ENCODE measurements at places on chromosomes 6 and 20.

DNA sequence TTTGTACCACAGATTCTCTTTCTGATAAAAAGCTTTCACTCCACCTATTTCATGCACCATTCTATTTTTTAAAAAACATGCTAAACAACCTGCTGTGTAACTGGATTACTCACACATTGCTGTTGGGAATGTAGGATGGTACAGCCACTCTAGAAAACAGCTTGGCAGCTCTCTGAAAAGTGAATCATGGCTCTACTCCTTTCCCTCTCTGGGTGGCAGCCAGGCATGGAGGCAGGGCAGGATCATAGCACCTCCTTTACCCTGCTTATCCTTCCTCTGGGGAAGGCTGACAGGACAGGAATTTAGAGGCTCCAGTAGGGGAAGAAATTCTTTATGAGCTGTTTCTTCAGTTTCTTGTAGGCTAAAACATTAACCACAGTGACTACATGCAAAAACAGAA lies 6.7 kb upstream of the VNN2 start:
- DNase-seq = no peak

DNA sequence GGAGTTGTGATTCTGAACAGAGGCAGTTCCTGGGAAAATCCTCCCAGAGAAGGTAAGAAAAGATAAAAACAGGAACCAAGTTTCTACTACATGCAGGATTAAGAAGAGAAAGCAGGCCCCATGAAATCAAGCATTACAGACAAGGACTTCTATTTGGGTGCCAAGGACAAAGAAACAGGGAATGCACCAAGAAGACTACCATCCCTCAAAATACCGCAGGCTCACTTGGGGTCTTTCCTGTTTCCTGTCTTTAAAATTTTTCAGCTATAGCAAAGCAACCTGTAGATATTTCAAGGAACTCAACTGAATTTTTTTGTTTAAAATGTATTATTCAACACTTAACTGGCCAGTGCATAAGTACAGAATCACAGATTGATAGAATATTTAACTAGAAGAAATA lies 107.5 kb downstream of the THEMIS start:
- no peak for DNase-seq

DNA sequence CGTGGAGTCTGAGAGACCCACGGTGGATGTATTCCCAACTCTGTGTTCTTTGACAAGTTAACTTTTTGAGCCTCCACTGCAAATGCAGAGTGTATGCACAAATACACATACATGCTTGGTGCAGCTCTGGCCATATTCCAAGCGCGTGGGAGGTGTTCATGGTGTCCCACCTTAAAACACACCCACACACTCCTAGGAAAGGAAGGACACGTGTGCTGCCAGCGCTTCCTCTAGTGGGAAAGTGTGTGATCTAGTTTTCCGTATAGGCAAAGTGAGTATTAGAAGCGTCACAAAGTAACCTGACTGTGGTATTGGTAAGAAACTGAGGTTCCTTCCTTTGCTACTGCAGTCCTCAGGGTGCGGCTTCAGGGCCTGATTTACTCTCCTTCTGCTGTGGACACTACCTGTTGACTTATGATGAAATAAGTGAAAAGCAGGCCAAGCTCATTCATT lies 36.0 kb upstream of the MPC1 start:
- no peak for DNase-seq

- no peak for DNase-seq
Measured at GRCh38 chr20:56060486-56060885, 55.2 kb upstream of the CBLN4 start.

DNA sequence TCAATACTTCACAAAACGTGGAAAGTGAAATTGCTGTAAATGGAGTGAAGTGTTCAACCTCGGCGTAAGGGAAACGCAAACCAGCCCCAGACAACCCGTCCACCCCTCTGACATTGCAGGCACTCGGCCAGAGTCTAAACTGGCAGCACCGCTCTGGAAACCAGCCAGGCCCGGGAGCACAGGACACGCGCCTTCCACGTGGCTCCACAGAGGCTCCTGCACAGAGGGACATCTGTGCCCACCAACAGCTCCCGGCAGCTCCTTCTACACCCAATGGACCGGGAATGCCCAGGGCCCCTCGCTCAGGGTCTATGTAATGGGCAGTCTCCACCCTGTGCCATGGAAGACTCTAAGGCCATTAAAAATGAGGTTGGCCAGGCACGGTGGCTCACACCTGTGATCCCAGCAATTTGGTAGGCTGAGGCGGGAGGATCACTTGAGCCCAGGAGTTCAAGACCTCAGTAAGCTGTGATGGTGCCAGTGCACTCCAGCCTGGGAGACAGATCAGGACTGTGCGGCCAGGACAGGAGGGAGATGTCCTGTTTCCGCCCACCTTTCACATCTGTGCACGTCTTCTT lies 3.4 kb upstream of the HELZ2 start:
- DNase-seq = no peak

GRCh38 chr6:57207872-57208271 lies 14.2 kb downstream of the RAB23 start:
- DNase-seq = no peak

GRCh38 chr6:105814745-105815536 lies 271.2 kb upstream of the PRDM1 start:
- DNase-seq = no peak

GRCh38 chr20:21710863-21711431 lies 5.5 kb downstream of the PAX1 start:
- DNase-seq = no peak

DNA sequence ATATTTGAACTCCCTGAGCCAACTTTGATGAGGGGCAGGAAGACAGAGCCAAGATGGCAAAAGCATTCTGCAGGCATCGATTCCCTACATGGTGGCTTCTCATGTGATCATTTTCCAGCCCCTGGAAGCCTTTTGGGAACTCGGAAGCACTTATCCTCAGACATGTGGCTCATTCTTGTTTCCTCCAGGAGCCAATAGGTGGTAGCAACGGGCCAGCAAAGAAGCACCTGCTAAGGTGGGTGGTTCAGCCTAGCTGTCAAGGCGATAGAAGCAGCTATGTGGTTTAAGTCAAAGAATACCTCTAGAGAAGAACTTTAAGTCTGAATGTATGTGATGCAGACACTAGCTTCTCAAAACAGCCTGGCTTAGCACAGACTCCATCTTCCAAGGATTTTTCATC lies 64.9 kb upstream of the PAX1 start:
- DNase-seq = no peak

GRCh38 chr6:122408702-122409458 lies 9.4 kb downstream of the HSF2 start:
- DNase-seq = no peak

GRCh38 chr6:78623554-78623953 lies 243.8 kb upstream of the IRAK1BP1 start:
- DNase-seq = no peak

DNA sequence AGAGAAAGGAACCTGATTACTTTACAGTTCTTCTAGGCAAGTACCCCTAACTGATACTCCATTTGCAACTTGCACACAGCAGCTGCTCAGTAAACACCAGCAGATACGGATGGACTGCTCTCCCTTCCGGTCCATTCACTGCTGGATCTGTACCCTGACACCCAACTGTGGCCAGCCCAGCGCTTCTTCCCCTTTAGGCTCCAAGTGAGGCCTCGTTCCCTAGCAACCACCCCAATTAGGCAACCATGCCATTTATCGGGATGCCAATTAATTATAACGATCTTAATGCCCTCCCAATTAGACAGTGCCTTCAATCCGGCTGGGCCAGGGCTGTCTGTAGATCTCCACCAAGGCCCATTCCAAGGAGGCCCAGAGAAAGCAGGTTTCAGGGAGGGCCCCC lies 3.2 kb downstream of the SULF2 start:
- no peak for DNase-seq

DNA sequence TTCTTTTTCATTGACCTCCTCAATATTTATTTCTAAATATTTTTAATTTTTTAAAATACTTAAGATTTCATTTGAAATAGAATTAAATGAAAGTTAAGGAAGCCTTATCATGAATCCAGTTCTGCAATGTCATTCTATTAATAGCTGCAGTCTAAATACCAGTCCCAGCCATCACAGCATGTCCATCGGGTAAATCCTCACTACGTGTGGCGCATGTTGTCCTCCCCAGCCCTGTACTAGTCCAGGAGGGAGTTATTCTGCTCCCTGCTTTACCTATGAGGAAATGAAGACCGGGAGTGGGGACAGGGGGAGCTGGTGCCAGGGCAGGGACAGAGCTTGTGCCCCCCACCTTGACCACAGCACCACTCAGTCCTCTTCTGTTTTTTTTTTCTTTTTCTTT lies 125.1 kb upstream of the QKI start:
- DNase-seq = no peak

GRCh38 chr6:126335210-126335609 lies 4.7 kb upstream of the CENPW start:
- DNase-seq = no peak

DNA sequence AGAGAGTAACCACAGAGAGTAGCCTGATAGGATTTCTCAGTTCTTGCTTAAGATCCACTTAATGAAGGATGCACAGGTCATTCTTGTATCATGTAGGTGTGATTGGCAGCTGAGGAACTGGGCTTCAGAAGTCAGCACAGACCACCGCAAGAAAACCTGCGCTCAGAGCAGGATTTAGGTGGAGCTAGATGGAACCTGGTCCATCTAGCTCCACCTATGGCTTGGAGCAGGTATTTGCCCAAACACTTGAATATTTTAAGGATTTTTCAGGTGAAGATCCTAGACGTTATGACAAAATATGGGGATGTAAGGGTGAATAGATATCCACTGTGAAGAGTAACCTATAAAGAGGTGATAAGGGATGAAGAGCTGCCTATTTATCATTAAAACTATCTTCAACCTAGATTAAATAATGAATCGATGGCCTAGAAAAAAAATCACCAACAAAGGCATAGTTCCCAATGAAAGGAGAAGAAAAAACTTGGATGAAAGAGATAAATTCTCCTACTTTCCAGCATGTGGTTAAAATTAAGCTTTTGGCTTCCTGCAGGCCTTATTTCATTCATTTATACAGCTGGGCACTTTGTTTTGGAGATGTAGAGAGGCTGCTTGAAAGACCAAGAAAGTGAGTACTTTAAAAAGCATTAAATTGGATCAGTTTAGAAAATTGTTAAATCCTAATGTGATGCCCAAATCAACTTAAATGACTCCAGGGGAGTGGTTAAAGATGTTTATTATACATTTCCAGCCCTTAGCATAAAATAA lies 778.4 kb upstream of the GJE1 start:
- DNase-seq = no peak

GRCh38 chr6:156848533-156848932 lies 71.4 kb downstream of the ARID1B start:
- DNase-seq = no peak

- DNase-seq = no peak
Measured at GRCh38 chr6:110233770-110234374, 53.6 kb downstream of the CDC40 start.

DNA sequence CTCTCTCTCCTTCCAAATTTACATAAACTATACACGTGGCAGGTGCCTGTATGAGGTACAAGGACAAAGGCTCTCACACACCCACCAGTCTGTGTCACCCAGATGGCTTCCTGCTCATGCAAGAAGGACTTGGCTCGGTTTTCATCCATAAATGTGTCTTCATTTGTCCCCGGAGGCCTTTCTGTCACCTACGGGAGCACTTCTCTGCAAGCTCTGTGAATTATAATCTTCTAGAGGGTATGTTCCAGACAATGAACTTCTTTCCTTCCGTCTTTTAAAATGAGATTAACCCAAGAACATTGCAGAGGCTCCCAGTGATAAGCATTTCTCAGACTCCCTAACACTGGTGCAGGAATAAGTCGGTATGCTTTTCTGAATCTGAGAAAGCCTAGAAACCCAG lies 123.6 kb downstream of the PTPRT start:
- DNase-seq = no peak

GRCh38 chr20:54114109-54114508 lies 43.7 kb upstream of the BCAS1 start:
- no peak for DNase-seq

DNA sequence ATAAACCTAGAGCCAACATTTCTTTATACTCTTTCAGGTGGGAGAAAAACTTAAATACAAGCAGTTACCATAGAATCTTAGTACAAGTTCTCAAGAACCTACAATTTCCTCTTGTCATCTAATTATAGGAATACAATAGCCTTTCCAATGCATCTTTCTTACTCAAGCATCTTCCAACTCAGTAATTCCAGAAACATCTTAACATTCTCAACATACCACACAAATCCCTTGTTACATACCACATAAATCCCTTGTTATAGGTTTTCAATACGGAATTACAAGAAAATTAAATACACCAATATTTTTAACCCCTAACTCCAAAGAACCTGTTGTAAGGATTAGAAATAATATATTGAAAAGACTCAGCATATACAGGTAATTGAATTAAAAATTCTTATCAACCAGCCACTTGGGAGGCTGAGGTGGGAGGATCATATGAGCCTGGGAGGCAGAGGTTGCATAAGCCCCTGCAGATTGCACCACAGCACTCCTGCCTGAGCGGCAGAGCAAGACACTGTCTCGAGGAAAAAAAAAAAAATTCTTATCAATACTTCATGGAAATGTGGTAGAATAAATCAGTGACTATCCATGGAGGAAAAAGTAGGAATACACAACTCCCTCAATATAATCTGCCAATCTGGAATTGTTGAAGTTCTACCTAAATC lies 127.5 kb upstream of the CCDC28A start:
- DNase-seq = no peak

Data from posterior vena cava (tissue), 2 donors.